Iris pigment epithelial cell (primary cell): ENCODE measurements at places on chromosomes 4 and X.
A peak's percentile ranks its signal among the peaks of the same experiment; 100 is the strongest.

DNA sequence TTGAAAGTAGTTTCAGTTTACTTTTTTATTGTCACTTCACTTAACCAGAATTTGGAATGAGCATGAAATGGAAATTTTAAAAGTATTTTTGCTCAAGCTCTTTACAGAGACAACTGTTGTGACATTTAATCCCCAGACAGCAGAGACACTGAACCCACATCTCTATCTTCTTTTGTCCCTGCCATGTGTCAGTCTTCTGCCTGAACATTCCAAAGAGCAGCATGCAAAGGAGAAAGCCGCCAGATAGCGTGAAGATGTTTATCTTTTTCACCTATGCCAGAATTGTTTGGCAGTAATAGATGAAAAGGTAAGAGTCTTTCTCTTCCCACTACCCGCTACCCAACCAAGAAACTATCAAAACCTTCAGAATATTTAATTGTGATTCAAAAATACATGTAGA, 46.8 kb downstream of the NDNF start:
- DNase-seq = no peak

DNA sequence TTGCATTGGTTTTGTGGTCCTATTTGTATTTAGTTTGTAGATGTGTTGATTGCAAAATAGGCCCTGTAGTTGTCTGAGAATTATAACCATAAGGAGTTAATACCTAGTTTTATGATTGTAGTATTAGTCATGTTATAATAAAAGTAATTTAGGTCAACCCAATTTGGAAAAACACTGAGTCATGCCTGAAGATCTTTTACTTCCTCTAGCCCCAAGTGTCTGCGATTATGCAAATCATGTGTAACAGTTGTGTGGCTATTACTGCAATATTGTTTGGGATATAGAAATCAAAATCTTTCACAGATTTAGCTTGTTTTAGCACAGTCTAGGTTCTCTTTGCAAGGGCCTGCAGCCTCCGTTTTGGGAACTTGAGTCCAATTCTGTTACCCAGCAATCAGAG, 12.6 kb downstream of the SRD5A3 start:
- peak; percentile 88 for DNase-seq

DNA sequence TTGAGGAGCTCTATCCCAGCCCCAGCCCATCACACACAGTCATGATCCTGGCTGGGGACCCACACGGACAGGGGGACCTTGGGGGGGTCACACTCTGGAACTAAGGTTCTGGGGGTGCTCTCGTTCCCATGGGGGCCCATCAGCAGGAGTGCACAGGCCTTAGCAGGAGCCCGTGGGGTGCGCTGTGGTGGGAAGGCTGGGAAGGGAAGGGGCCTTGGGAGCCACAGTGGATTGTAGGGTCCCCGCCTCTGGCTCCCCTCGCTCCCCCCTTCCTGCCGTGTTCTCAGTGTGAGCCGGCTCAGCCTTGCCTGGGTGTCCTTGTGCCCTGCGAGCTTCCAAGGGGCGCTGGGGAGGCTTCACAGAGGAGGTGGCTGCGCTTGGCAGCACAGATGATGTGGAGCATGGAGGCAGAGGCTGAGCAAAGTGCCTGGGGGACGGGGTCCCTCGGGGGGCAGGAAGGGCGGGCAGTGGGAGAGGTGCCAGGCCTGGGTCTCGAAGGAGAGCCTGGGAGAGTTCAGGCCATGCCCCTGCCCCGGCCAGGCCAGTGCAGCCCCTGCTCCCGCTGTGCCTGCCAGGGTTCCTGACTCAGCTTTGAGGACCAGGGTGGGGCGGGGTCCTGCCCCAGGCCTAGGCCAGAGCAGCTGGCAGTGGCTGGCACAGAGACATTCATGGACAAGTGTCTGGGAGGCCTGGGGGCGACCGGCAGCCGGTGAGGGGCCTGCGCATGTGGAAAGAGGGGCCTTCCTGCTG, 5.5 kb upstream of the HGFAC start:
- no peak for DNase-seq

DNA sequence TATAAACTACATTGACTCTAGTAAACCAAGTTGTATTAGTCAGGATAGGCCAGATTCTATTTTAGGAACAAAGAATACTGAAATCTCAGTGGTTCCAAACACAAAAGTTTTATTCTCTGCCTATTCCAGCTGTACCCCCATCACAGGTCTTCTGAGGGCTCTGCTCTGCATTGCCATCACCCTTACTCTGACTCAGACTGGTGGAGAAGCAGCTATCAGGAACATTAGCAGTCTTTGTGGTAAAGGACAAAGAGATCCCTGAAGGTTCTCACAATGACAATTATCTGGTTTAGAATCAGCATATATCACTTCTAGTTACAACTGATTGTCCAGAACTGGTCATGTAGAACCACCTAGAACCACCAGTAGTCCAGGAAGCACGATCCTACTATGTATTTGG, 251.1 kb downstream of the GLUD2 start:
- DNase-seq = no peak
